ENCODE measurements at places on chromosomes 7 and 10.
A peak's percentile ranks its signal among the peaks of the same experiment; 100 is the strongest.

- no peak for DNase-seq
- H3K27me3 ChIP-seq, result peaks cover 6% of the 10 kb centered on the region
- no peaks in the 10 kb centered on the region for H3K36me3 ChIP-seq
Observed at GRCh38 chr7:96380111-96380512, 58.2 kb upstream of the SLC25A13 start.

DNA sequence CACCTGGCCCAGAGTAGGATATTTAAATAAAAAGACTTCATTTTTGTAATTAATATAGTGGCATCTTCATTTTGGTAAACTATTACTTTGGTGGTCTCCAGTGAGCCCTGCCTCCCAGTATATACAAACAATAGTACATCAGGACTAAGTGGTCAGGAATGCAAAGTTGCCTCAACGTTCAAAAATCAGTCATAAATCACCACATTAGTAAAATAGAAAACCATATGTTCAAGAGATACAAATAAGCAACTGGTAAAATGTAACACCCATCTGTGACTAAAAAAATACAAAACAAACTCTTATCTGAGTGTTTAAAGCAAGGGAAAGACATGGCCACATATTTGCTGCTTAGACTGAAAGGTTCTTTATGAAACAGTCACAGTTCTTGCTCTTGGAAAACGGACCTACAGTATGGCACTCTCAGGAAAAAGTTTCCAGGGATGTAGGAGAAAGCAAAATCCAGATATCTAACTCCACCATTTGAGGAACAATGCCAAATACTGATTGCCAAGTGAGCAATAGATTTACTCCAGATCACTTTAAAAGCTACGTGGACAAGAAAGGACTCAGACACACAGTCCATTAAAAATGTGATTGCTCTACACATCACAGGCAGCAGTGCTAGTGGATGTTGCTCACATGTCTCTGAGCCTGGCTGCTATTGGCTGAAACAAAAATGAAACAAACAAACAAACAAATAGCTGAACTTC is 15.1 kb upstream of the RHOBTB1 start:
- H3K27ac ChIP-seq, result no peak overlapping the region
- no peaks in the 10 kb centered on the region for H3K36me3 ChIP-seq
- no peak for DNase-seq
- peaks cover 30% of the 10 kb centered on the region for H3K27me3 ChIP-seq
- no peaks in the 10 kb centered on the region for H3K4me1 ChIP-seq

- no peak overlapping the region for H3K4me3 ChIP-seq
- H3K4me1 ChIP-seq, result peaks cover 55% of the 10 kb centered on the region
- DNase-seq, result no peak
- H3K27ac ChIP-seq, result no peak overlapping the region
- H3K27me3 ChIP-seq, result no peaks in the 10 kb centered on the region
Observed at GRCh38 chr7:127751062-127751461, 99.1 kb downstream of the SND1 start.

DNA sequence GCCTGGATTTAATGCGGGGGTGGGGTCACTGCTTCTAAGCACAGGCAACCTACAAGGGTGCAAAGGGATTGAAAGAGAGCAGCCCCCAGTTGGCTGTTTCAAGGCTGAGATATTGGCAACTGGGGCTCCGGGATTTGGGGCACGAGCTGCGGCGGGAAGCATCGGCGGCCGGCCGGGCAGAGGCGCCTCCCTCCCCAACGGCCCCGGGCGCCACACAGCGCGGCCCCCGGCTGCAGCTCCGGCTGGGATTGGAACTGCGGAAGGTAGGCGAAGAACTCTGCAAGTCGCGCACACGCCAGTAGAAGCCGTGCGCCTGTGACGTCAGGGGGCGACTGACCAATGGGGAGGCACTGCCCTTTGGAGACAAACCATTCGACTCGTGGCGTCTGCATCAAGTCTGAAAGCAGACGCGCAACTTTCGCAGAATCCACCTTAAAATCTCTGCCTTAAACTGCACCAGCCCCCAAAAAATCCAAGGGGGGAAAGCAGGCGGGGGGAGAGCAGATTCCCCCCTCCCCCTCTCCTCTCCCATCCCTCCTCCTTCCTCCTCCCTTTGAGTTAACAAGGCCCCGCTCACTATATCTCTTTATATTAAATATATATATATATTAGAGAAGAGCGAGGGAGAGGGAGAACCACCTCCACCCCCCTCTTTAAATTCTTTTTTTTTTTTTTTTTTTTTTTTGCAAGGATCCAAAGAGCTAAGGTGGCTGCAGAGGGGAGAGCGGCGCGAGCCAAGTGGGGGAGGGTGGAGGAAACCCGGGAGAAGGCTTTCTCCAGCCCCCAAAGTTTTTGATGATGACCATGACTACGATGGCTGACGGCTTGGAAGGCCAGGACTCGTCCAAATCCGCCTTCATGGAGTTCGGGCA is at the start of gene DLX6:
TSS of gene DLX6 (plus strand) at position 371 of the 872 bp plus-strand sequence. CDS start at position 796, 425 bp downstream.
- peaks cover 75% of the 10 kb centered on the region for H3K27me3 ChIP-seq
- DNase-seq, result no peak
- H3K4me1 ChIP-seq, result peaks cover 5% of the 10 kb centered on the region
- no peak within 1 kb of the TSS for H3K27ac ChIP-seq

GRCh38 chr10:52208365-52208764 is 105.7 kb upstream of the DKK1 start:
- H3K36me3 ChIP-seq, result no peaks in the 10 kb centered on the region
- no peak for DNase-seq
- H3K4me1 ChIP-seq, result no peaks in the 10 kb centered on the region
- no peak overlapping the region for H3K4me3 ChIP-seq
- peaks cover 10% of the 10 kb centered on the region for H3K27me3 ChIP-seq

- H3K4me1 ChIP-seq, result no peaks in the 10 kb centered on the region
- no peak overlapping the region for H3K4me3 ChIP-seq
- DNase-seq, result no peak
- peaks cover 5% of the 10 kb centered on the region for H3K27me3 ChIP-seq
Observed at GRCh38 chr10:24853661-24854060, 98.7 kb downstream of the PRTFDC1 start.

DNA sequence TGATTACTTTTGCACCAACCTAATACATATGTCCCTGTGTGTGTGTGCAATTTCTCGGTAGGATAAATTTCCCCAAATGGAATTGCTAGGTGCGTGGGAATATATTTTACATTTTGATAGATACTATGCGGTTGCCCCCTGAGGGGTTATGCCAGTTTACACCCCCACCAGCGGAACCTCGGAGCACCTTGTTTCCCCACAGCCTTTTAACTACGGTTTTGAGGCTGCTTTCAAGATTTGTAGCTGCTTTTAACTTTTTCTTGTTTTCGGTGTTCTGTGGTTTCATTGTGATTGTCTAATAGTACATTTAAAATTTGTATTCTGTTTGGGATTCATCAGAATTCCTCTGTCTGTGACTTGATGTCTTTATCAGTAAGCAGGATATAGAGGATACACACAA is 22.0 kb downstream of the PROSER2 start:
- DNase-seq, result no peak
- H3K4me3 ChIP-seq, result no peak overlapping the region
- no peaks in the 10 kb centered on the region for H3K4me1 ChIP-seq
- no peaks in the 10 kb centered on the region for H3K36me3 ChIP-seq
- H3K27ac ChIP-seq, result no peak overlapping the region

DNA sequence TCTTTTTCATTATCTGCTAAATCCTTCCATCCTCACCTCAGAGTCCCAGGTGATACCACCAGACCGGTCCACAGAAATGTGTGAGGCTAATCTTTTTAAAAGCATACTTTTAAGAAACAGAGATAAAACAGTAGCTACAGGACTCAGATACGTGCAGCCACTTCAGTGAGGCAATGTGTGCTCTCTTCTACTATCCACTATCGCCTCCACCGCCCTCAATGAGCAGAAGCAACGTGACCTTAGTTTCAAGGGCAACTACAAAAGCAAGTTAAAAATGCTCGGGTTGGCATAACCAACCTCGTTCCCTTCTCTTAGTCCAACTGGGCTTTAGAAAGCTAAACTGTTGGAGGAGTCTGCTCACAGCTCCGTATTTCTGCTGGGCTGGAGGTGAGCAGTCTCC is 4.2 kb downstream of the FGFR2 start:
- peaks cover 22% of the 10 kb centered on the region for H3K27me3 ChIP-seq
- peaks cover 9% of the 10 kb centered on the region for H3K4me1 ChIP-seq
- H3K27ac ChIP-seq, result no peak overlapping the region
- no peaks in the 10 kb centered on the region for H3K36me3 ChIP-seq
- no peak for DNase-seq

- no peak overlapping the region for H3K4me3 ChIP-seq
- DNase-seq, result no peak
- H3K36me3 ChIP-seq, result no peaks in the 10 kb centered on the region
- no peak overlapping the region for H3K27ac ChIP-seq
- peaks cover 14% of the 10 kb centered on the region for H3K27me3 ChIP-seq
Observed at GRCh38 chr7:7486362-7486761, 49.3 kb downstream of the COL28A1 start.

DNA sequence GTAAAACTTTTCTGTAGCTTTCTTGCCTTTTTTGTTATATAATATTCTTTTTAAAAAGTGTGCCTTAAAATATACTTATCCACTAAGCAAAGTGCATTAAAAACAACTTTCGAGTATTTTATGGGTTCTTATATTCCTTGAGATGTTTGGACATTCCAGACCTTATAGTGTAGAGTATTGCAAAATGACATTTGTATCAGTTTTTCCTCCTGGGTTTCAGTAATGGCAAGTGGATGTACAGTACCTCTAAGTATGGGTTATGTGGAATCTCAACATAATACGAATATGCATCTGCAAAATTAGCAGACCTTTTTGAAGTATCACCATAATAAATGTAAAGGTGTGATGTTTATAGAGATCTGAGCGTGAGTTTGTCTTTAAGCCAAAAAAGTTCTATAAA is 2.7 kb downstream of the CDK13 start:
- peaks cover 40% of the 10 kb centered on the region for H3K36me3 ChIP-seq
- peak overlapping the region; percentile 95 for H3K27ac ChIP-seq
- peak overlapping the region; percentile 90 for H3K4me3 ChIP-seq
- peaks cover 54% of the 10 kb centered on the region for H3K4me1 ChIP-seq
- H3K27me3 ChIP-seq, result no peaks in the 10 kb centered on the region

DNA sequence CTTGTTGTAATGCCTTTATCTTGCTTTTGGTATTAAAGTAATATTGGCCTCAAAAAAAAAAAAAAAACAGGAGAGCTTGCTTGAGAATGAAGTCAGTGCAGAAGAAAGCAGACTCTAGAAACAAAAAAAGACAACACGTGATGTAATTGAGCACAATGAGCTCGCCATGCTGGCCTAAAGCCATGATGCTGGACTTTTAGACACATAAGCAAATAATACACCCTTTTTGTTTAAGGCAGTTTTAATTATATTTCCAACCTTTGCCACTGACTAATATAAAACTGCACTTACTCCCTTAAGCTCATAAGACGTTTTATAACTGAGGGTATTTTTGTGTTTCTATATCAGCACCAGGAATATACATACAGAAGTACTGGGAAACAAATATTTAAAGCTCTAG is 798.3 kb downstream of the KCNMA1 start:
- no peak overlapping the region for H3K27ac ChIP-seq
- no peaks in the 10 kb centered on the region for H3K27me3 ChIP-seq
- H3K36me3 ChIP-seq, result no peaks in the 10 kb centered on the region

DNA sequence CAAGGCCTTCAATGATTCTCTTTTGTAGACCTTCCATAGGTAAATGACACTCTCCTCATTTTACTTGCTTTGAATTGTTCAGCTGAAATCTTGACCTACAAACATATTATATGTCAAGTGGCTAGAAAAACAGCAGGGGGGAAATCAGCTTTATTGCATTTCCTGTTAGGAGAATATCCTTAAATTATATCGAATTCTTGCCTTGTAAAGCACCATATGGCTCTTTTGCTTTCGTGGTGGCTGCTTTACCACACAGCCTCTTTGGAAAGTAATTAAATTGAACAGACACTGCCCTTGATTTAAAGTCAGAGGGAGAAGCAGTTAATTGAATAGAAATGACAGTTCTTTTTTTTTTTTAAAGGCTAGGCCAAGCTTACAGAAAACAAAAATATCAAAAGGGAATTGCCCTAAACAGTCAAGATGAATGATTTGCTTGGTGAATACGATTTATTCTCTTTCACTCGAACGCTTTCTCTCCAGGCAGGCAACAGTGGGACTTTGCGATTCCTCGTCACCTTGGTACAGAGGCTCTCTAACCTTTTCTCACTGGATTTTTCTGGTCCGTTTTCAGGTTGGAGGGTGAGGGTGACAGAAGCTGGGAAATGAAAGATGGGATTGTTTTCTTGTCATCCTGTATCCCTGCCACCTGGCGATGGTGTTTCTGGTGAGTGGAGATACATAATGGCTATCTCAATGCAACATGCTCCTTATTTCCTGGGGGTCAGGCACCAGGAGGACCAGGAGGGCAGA is 126.0 kb downstream of the GATA3 start:
- no peak overlapping the region for H3K4me3 ChIP-seq
- no peak for DNase-seq
- peaks cover 27% of the 10 kb centered on the region for H3K4me1 ChIP-seq
- peak overlapping the region; percentile 84 for H3K27ac ChIP-seq

DNA sequence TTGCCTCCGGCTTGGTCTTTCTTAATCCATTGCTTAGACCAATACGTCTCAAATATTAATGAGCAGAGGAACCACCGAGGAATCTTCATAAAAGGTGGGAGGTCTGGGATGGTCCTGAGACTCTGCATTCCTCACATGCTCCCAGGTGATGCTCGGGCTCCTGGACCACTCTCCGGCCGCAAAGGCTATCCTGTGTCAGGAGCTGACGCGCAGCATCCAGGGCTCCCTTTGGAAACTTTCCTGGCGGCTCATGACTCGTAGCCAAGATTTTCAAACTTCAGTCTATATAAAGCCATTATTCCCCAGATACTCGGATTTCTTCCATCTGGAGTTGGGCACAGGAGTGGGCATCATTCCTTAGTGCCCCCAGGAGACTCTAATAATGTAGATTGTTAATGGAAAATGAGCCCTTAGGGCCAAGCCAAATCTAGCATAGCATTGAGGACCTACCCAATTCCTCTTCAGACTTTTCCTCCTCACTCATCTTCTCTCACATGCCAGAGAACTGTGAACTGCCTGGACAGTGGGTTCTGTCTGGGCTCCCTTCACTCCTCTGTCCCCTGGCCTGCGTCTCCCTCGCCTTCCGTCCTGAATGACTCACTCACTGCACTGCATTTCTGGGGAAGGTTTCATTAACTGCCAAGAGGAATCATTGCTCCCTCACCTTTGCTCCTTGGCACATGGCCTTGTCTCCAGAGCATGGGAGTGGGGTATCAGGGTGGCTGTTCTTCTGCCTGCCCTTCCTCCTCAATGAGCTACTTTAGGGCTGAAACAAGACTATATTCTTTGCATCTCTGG is 89.3 kb downstream of the MKI67 start:
- peaks cover 10% of the 10 kb centered on the region for H3K4me1 ChIP-seq
- H3K27ac ChIP-seq, result no peak overlapping the region
- H3K27me3 ChIP-seq, result no peaks in the 10 kb centered on the region
- DNase-seq, result no peak
- peaks cover 3% of the 10 kb centered on the region for H3K36me3 ChIP-seq
- no peak overlapping the region for H3K4me3 ChIP-seq

Data from effector memory CD8-positive, alpha-beta T cell (primary cell).